ENCODE measurements at places on chromosomes 7 and 10. TPM values are rescaled to one million over a fixed set of nuclear protein-coding genes. Genes with fewer than 3 reads are reported as not detected.

Gene PPP1R3C
- total RNA-seq: 15.6 TPM

Gene BTBD16
- total RNA-seq: not detected

Gene MINPP1
- 8.9 TPM for total RNA-seq

Gene ZNF727
- 2.1 TPM for total RNA-seq

Gene NPC1L1
- total RNA-seq: 0.52 TPM

DNA sequence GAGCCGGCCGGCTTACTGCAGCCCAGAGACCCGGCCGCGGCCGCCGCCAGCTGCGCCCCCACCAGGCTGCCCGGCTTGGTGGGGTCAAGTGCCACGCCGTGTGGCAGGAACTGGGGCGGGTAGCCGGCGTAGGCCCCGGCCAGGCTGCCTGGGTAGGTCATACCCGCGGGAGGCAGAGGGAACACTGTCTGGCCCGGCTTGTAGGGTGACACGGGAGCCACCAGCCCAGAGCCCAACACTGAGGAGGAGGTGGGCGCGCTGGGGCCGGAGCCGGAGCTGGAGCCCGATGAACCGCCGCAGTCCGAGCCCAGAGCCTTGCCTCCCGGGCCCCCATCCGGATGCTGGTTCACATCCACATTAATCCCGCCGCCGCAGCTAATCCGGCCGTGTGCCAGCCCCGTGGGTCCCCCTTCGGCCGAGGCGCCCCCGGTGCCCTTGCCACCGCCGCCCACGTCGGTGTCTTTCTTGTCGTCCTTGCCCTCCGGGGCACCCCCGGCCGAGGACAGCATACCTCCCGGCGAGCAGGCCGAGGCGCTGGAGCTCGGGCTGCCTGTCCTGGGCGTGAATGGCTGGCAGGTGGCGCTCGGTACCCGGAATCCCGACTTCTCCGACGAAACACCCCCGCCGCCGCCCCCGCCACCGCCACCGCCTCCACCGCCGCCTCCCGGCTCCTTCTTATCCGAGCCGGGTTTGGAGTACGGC lies 2.0 kb downstream of the ZNF503 start:
- no peaks in the 10 kb centered on the region for H3K36me3 ChIP-seq
- peak overlapping the region; percentile 98 for H3K27ac ChIP-seq
- peaks cover 10% of the 10 kb centered on the region for H3K4me1 ChIP-seq
- peak overlapping the region; percentile 63 for H3K4me3 ChIP-seq

- no peak overlapping the region for H3K4me3 ChIP-seq
- H3K27me3 ChIP-seq: no peaks in the 10 kb centered on the region
- H3K27ac ChIP-seq: no peak overlapping the region
- DNase-seq: no peak
Measured at GRCh38 chr10:89262086-89263051, 10.8 kb upstream of the LIPA start.

DNA sequence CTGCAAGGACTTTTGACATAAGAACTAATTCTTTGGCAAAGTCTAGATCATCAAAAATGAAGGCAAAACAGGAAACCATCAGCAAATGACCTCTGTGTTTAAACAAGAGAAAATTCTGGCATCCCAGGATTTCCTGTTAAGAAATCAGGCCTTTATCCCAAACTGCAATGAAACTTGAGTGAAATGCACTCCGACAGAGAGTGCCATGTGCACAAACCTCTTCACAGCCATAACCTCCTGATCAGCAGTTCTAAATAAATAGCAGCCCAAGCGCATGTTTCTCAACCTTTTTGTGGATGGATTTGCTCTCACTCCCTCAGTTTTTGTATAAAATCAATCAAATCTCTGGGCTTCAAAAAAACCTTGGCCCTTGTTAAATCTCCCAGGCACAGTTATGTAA lies 107.7 kb upstream of the EEPD1 start:
- no peak overlapping the region for H3K4me3 ChIP-seq
- no peaks in the 10 kb centered on the region for H3K4me1 ChIP-seq
- H3K27me3 ChIP-seq: no peaks in the 10 kb centered on the region
- no peak for DNase-seq

- DNase-seq: no peak
- no peaks in the 10 kb centered on the region for H3K36me3 ChIP-seq
- no peaks in the 10 kb centered on the region for H3K4me1 ChIP-seq
- no peaks in the 10 kb centered on the region for H3K27me3 ChIP-seq
- no peak overlapping the region for H3K27ac ChIP-seq
Measured at GRCh38 chr7:142506601-142507000, 242.7 kb upstream of the PRSS1 start.

DNA sequence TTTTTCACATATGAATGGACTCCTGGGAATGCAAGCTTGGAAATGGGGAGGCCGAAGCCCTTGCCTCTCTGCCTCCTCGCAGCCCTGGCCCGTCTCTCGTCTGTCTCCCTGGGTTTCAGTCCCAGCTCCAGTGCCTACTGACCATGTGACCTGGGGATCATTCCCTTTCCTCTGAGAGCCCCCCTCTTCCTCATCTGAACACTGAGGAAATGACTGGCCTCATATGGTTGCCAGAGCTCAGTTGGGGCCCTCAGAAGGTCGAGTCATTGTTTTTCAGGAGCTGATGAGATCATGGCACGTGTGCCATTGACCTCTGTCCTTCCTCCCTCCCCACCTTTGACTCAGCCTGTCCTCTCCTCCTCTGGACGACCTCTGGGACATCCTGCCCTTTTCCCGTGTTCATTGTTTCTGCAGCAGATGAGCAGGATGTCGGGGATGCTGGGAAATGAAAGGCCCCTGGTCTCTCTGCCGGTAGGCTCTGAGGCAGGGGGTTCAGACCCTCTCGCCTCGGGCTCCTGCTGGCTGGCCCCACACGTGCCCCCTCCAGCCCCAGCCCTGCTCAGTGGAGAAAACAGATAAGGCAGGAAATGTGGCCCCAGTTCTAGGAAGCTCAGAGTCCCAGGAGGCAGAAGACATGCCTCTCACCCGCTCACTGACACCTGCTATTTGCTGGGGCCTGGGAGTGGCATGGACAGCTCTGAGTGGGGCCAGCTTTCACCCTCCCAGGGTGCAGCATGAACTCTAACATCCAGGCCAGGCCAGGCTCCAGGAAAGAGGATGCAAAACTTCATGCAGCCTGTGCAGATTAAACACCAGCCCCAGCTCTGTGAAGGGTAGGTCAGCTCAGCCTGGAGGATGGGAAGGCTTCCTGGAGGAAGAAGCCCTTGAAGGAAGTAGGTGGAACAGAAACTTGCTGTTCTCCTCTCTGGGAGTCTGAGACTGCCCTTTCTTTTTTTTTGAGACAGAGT lies 8.3 kb upstream of the PPP1R35 start:
- H3K27ac ChIP-seq: peak overlapping the region; percentile 44
- H3K36me3 ChIP-seq: no peaks in the 10 kb centered on the region
- no peak overlapping the region for H3K4me3 ChIP-seq
- no peaks in the 10 kb centered on the region for H3K27me3 ChIP-seq
- H3K4me1 ChIP-seq: peaks cover 1% of the 10 kb centered on the region

- no peaks in the 10 kb centered on the region for H3K36me3 ChIP-seq
- no peak overlapping the region for H3K27ac ChIP-seq
- H3K27me3 ChIP-seq: no peaks in the 10 kb centered on the region
- H3K4me3 ChIP-seq: no peak overlapping the region
- no peaks in the 10 kb centered on the region for H3K4me1 ChIP-seq
- peak; percentile 60 for DNase-seq
Measured at GRCh38 chr7:131692131-131692960, 135.9 kb upstream of the PODXL start.

DNA sequence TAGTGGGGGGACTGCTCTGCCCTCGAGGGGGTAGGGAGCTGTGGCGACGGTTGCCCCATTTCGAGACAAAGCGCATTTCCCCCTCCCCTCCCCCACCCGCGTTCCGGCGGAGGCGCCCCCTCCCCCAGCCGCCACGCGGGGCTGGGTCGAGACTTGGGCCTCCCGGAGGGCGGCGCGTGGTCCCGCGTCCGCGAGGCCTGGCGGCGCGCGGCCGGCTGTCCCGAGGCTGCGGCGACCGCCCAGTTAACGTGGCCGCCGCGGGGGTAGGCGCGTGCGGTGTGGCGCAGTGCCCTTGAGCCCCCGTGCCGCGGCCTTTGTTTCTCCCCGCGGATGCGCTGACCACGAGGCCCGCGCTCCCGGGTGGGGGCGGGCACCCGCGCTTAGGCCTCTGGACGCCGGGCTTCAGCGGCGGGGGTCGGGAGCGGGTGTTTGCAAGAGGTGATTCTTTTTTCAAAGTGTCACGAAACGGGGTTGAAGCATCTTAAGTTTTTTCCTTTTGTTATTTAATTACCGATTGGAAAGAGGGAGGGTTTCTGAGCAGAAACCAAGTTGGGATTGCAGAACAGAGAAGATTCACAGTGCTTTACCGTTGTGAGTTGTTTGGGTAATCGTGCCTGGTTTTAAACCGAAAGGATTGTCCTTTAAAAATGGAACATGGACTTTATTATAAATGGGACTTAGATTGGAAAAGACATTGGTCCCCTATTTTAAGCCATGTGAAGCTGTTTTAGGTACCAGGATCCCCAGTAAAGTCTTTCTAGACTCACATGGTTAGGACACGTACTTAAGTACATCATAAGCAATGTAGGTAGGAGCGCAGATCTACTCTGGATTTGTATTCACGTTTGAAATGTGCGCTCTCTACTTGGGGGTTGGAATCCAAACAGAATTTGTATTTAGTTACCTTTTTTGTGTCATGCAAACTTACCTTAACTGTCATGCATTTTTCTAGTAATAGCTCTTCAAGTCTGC lies 760 bp downstream of the CBX3 start:
- H3K27me3 ChIP-seq: no peaks in the 10 kb centered on the region
- H3K36me3 ChIP-seq: no peaks in the 10 kb centered on the region
- peaks cover 34% of the 10 kb centered on the region for H3K4me1 ChIP-seq
- peak; percentile 66 for DNase-seq
- peak overlapping the region; percentile 99 for H3K27ac ChIP-seq
- H3K4me3 ChIP-seq: peak overlapping the region; percentile 90

DNA sequence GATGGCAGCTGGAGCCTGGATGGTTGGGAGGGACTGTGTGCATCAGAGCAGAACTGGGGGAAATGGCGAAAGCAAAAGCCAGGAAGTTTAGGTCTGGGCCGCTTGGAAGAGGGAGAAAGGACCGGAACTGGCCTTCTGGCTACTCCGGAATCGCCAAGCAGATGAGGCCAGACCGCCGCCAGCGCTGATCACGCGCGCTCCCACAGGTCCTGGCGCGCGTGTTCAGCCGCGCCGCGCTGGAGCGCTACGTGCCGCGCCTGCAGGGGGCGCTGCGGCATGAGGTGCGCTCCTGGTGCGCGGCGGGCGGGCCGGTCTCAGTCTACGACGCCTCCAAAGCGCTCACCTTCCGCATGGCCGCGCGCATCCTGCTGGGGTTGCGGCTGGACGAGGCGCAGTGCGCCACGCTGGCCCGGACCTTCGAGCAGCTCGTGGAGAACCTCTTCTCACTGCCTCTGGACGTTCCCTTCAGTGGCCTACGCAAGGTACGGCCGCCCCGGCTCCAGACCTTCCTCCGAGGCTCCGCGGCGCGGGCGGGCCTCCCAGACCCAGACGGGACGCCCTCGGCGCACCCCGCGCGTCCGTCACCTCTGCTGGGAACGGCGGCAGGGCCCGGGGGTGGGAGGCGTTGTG lies 2.0 kb downstream of the CYP26C1 start:
- no peak overlapping the region for H3K27ac ChIP-seq
- no peak for DNase-seq
- peaks cover 24% of the 10 kb centered on the region for H3K4me1 ChIP-seq
- H3K27me3 ChIP-seq: no peaks in the 10 kb centered on the region
- no peak overlapping the region for H3K4me3 ChIP-seq

- no peak overlapping the region for H3K27ac ChIP-seq
- no peak overlapping the region for H3K4me3 ChIP-seq
- H3K27me3 ChIP-seq: no peaks in the 10 kb centered on the region
- no peaks in the 10 kb centered on the region for H3K4me1 ChIP-seq
Measured at GRCh38 chr7:140342727-140343514, 55.4 kb downstream of the SLC37A3 start.

- no peak overlapping the region for H3K27ac ChIP-seq
- peaks cover 9% of the 10 kb centered on the region for H3K4me1 ChIP-seq
- no peak for DNase-seq
- no peaks in the 10 kb centered on the region for H3K27me3 ChIP-seq
Measured at GRCh38 chr10:30011396-30011795, 48.0 kb downstream of the JCAD start.

- no peaks in the 10 kb centered on the region for H3K4me1 ChIP-seq
- H3K27ac ChIP-seq: no peak overlapping the region
- no peaks in the 10 kb centered on the region for H3K27me3 ChIP-seq
- H3K4me3 ChIP-seq: no peak overlapping the region
- H3K36me3 ChIP-seq: peaks cover 34% of the 10 kb centered on the region
Measured at GRCh38 chr7:44695756-44696155, 52.9 kb upstream of the ZMIZ2 start.

- peaks cover 21% of the 10 kb centered on the region for H3K4me1 ChIP-seq
- no peak overlapping the region for H3K27ac ChIP-seq
- no peak for DNase-seq
- H3K4me3 ChIP-seq: no peak overlapping the region
Measured at GRCh38 chr7:5497295-5498103, 73.9 kb upstream of the TNRC18 start.

All from body of pancreas (tissue), 4 donors.